ENCODE measurements at places on chromosomes 11 and 22. TPM values are rescaled to one million over a fixed set of nuclear protein-coding genes. Genes with fewer than 3 reads are reported as not detected.

- no peak overlapping the region for H3K27ac ChIP-seq
- H3K36me3 ChIP-seq, result no peaks in the 10 kb centered on the region
- H3K4me1 ChIP-seq, result peaks cover 13% of the 10 kb centered on the region
- peaks cover 12% of the 10 kb centered on the region for H3K27me3 ChIP-seq
- H3K4me3 ChIP-seq, result no peak overlapping the region
- DNase-seq, result no peak
Observed at GRCh38 chr11:66716996-66717395, 12.0 kb downstream of the SPTBN2 start.

Gene TRIM5
- 25.0 TPM for total RNA-seq

DNA sequence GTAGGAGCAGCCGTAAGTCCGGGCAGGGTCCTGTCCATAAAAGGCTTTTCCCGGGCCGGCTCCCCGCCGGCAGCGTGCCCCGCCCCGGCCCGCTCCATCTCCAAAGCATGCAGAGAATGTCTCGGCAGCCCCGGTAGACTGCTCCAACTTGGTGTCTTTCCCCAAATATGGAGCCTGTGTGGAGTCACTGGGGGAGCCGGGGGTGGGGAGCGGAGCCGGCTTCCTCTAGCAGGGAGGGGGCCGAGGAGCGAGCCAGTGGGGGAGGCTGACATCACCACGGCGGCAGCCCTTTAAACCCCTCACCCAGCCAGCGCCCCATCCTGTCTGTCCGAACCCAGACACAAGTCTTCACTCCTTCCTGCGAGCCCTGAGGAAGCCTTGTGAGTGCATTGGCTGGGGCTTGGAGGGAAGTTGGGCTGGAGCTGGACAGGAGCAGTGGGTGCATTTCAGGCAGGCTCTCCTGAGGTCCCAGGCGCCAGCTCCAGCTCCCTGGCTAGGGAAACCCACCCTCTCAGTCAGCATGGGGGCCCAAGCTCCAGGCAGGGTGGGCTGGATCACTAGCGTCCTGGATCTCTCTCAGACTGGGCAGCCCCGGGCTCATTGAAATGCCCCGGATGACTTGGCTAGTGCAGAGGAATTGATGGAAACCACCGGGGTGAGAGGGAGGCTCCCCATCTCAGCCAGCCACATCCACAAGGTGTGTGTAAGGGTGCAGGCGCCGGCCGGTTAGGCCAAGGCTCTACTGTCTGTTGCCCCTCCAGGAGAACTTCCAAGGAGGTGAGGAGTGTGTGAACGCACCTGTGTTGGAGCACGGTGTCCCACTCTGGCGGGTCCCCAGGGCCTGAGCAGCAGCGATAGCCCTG is at the start of gene TAGLN:
TAGLN (plus strand) TSS at position 318 of the 863 bp plus-strand sequence. CDS start 3,644 bp downstream, outside the sequence.
- H3K27ac ChIP-seq, result no peak within 1 kb of the TSS
- H3K36me3 ChIP-seq, result no peaks in the 10 kb centered on the region
- H3K4me1 ChIP-seq, result no peaks in the 10 kb centered on the region
- DNase-seq, result no peak

- H3K27ac ChIP-seq, result no peak overlapping the region
- no peaks in the 10 kb centered on the region for H3K4me1 ChIP-seq
- no peak overlapping the region for H3K4me3 ChIP-seq
- no peaks in the 10 kb centered on the region for H3K27me3 ChIP-seq
- H3K36me3 ChIP-seq, result no peaks in the 10 kb centered on the region
- no peak for DNase-seq
Observed at GRCh38 chr11:109075976-109076375, 346.0 kb upstream of the C11orf87 start.

Measured in activated CD8-positive, alpha-beta memory T cell treated with anti-CD3 and anti-CD28 coated beads, Interleukin-2, amount 10 ng/mL, durations not matched to agents 7 days and 5 days (primary cell).